Activated naive CD4-positive, alpha-beta T cell (primary cell): ENCODE measurements at places on chromosomes 3 and 15.

GRCh38 chr3:38001456-38002081, 11.0 kb downstream of the VILL start:
- no peak for DNase-seq

- DNase-seq = no peak
These were observed 808 bp downstream of the RBM6 start for GRCh38 chr3:49940667-49941249.

DNA sequence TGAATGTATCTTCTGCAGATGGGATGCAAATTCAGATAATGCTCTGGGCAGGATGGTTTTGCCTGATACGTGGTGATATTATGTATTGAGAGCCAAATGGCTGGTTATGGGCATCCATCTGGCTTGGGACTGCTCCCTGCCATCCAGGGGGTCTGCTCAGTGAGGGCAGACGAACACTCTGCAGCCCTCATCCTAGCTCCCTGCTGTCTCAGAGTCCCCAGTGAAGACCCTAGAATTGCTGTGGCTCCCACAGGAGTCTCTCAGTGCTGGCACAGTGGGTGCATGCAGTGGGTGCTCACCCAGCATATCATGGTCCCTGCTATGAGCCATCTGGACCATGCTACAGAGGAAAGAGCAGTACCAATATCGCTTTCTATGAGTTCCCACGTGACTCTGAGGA, 10.3 kb downstream of the CX3CR1 start:
- no peak for DNase-seq

GRCh38 chr3:117629505-117629904, 919.9 kb downstream of the TUSC7 start:
- no peak for DNase-seq

GRCh38 chr15:59255680-59256336, 49.2 kb downstream of the LDHAL6B start:
- no peak for DNase-seq

GRCh38 chr3:37770336-37770735, 91.3 kb upstream of the CTDSPL start:
- no peak for DNase-seq

DNA sequence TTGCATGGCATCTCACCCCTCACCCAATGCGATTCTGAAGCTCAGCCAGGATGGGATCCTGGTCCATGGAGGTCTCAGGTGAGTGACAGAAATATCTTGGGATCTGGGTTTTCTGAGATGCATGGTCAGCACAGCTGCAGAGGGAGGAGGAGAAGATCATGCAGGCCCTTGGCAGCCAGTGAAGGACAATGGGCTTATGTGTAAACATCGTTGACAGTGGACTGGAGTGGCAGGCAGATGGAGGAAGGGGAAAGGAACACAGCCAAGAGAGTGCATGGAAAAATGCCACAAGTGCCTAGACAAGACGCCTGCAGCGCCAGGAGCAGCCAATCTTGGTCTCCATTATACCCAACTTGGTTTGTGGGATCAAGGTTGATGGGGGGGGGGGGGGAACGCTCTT, 347.9 kb downstream of the MCTP2 start:
- DNase-seq = no peak

- DNase-seq = no peak
These were observed 599.3 kb downstream of the PYDC2 start for GRCh38 chr3:192060160-192060781.

DNA sequence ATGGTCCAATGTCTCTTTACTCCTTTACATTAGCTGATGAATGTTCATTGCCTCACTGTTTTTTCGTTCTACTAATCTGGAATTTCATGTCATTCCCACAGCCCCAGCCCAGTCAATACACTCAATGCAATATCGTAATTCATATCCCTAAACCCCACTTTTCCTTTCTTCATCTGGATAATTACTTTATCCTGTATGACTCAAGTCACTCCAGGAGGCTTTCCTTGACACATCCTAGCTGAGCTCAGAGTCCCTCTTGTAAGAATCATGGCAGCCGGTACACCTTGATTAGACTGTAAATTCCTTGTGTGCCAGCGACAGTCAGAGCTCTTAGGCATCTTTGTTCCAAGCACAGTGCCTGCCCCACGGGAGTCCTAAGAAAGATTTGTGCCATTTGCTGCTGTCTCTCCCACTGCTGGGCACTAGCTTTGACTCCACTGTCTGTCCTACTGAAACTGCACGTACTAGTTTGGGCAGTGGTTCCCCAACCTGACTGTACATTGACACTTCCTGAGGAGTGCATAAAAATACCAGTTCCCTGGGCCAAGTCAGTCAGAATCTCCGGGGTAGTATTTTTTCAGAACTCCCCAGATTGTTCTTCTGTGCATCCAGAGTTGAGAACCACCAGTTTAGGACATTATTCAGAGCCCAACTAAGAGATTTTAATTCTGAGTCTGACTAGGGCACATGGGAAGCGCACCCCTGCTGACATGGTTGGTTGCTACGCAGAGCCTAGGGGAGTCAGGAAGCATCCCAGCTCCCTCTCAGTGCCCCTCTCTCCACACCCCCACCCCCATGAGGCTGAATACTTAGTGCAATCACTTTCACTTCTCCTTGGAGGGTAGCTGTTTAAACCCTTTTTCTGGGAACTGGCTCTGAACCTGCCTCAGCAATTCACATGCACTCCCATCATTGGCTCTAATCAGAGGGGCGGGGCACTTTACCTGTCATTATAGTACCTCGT, 19.5 kb upstream of the C3orf70 start:
- DNase-seq = no peak
